AG04449 (cell line): ENCODE measurements at places on chromosomes 2 and 18.

DNA sequence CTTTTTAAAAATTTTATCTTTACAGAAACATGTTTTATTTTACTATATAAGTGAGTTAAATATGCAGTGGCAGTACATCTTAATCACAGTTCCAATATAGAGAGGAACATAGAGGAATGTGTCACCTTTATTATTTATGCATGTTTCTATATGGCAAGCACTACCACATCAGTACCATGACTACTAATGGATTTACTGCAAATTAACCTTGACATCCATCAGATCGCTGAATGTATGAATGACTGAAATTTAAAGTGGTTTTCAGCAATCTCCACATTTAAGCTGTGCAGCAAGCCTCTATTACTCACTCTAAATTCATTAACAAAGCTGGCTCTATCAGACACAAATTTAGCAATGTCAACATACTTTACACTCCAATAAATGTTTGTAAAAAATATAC lies 790.6 kb downstream of the NRXN1 start:
- DNase-seq = no peak

DNA sequence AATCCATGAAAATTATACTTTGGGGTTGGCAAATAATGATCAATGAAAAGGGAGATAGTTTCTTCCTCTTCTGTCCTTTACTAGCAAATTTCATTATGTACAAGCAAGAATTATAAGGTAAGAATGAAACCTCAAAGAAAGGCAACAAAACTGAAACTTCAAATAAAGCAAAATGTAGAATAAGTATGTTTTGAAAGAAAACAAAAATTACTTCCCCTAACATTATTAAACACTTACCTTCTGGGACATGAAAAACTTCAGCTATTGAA lies 29.4 kb downstream of the THADA start:
- DNase-seq = no peak

- DNase-seq = no peak
Measured at GRCh38 chr2:96539215-96539920, 2.8 kb downstream of the ARID5A start.

- DNase-seq = no peak
Measured at GRCh38 chr2:159758686-159759085, 39.3 kb downstream of the CD302 start.

DNA sequence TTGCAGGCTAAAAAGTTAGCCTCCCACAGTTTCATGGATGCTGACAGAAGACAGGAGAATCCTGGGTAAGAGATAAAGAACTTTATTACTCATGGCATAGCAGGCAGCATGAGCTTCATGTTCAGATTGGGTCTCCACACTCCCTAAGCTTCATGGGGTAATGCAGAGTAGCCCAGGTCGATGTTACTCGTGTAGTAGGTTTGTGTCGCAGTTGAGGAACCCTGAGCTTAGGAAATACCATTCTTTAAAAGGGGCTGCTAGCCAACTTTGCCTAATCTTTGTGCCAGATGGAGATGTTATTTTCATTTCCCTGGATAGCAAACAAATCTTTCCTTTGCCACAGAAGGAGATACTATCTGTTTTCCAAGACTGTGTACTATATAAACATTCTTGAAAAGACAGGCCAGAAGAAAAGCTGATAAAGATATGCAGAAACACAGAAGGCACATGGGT lies 117.6 kb downstream of the LTBP1 start:
- DNase-seq = no peak

DNA sequence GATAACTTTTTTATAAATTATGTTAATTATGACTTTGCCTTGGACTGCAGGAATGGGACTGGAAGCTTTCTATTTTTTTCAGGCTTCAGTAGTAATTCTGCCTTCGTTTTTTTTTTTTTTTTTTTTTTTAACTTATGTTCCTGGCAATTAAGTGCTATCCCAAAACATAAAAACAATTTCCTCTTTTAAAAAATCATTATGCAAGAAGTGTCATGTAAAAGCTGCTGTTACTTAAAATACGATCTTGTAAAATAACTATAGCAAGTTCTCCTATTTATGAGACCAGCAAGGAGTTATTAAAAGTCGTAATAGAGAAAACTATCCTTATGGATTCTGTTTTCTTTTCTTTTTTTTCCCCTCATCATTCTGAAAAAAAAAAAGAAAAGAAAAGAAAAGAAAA lies 301.6 kb upstream of the FBXO11 start:
- DNase-seq = no peak

GRCh38 chr2:38509314-38509946 lies 93.3 kb downstream of the HNRNPLL start:
- DNase-seq = peak; percentile 23

GRCh38 chr2:100208141-100208770 lies 65.9 kb upstream of the AFF3 start:
- DNase-seq = no peak

GRCh38 chr2:220373878-220374277 lies 746.4 kb downstream of the SLC4A3 start:
- peak; percentile 49 for DNase-seq

- no peak for DNase-seq
Measured at GRCh38 chr2:207304761-207305160, 139.0 kb upstream of the KLF7 start.

- DNase-seq = no peak
Measured at GRCh38 chr2:70647873-70648481, 94.4 kb upstream of the TGFA start.

GRCh38 chr2:137383391-137383790 lies 580.9 kb upstream of the HNMT start:
- no peak for DNase-seq

DNA sequence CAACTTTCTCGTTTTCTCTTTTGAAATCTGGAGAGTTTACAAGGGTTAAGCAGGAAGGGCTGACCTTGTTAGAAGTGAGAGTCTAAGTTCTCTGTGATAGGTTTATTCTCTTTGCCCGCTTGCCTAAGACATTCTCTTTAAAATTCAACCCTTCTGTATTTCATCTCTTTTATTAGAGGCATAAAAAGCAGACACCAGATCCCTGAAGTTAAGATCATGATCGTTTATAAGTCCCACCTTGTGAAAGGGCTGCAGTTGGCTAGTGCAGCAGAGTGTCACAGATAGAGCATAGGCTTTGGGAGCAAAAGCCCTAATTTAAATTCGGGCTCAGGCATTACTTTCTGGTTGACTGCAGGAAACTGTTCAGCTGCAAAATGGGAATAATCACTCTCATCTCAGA lies 181.2 kb downstream of the EPHA4 start:
- DNase-seq = no peak

DNA sequence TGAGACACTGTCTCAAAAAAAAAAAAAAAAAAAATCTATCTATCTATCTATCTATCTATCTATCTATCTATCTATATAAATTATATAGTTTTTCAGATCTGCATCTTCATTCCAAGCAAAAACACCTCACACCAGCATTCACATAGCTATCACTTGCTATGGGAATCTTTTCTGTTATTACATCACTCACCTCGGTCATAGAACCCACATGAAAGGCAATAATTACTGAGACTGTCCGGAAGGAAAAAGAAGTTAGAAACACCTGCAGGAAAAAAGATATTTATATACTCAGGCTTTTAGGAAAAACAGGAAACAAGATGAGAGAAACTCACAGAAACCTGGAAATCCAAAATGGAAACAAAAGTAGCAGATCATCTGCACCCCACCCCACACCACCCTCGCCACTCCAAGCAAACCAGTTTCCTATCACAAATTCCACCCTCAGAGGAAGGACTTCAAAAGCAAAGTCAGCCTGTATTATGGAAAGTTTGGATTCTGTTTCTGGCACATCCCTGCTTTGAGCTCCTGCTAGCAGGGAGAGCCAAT lies 21.9 kb upstream of the CCDC141 start:
- no peak for DNase-seq

GRCh38 chr2:130786076-130786475 lies 30.7 kb downstream of the AMER3 start:
- no peak for DNase-seq

DNA sequence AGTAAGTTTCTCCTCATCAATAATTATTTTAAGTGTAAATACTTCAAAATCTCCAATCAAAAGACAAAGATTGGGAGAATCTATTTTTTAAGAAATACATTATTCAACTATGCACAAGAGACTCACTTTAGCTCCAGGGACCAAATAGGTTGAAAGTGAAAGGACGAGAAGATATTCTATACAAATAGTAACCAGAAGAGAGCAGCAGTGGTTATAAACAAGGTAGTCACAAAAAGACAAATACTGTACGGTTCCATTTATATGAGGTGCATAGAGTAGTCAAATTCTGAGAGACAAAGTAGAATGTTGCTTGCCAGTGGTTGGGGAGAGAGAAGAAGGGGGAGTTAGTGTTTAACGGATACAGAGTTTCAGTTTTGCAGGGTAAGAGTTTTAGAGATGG lies 69.8 kb downstream of the POU3F3 start:
- DNase-seq = no peak
